ENCODE measurements at places on chromosomes 1 and 21.

GRCh38 chr1:211324992-211325775, 1.4 kb upstream of the TRAF5 start:
- no peak for DNase-seq

DNA sequence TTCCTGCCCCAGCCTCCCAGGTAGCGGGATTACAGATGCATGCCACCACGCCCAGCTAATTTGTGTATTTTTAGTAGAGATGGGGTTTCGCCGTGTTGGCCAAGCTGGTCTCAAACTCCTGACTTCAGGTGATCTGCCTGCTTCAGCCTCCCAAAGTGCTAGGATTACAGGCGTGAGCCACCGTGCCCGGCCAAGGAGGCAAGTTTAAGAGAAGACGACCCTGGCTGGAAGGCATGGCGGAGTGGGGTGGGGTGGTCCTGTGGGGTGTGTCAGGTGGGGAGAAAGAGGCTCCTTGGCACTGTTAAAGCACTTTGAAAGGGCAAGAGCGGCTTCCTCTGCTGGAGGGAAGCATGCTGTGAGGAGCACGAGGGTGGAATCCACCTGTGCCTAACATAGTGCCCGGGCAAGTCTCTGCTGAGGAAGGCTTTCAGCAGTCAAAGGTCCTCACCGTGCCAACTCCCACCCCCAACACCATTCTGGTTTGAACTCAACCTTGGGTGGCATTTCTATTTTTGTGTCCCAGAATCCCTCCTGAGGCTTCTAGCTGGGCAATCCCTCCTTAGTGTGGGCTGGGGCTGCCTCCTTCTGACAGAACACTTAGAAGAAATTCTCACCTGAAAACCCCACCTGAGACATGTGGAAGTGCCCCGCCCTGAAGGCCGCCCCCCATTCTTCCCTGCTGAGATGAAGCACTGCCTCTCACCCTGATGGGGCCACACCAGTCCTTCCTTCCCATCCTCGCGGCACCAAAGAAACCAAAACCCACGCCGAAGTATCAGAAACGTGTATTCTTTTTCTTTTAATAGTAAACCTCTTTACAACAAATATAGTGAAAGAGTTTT, 37.4 kb downstream of the MEF2D start:
- no peak for DNase-seq

- DNase-seq, result no peak
These were observed 66.8 kb upstream of the DISP3 start for GRCh38 chr1:11412141-11412540.

DNA sequence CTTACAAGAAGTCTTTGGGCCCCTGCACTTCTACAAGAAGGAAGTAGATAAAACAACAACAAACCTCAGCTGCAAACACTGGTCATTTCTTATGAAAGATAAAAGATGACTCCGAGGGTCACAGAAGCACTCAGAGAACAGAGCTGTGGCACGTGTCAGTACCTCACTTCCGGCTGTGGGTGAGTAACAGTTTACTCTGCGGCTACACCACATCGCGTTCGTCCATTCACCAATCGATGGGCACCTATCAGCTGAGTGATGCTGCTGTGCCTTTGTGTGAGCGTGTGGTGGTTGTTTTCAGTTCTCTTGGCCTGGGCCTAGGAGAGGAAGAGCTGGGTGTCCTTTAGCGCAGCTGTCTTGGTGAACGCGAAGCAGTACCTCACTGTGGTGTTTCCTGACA, 49.9 kb downstream of the COL6A1 start:
- DNase-seq, result no peak

- no peak for DNase-seq
These were observed 278.9 kb downstream of the TGFB2 start for GRCh38 chr1:218624052-218624451.

DNA sequence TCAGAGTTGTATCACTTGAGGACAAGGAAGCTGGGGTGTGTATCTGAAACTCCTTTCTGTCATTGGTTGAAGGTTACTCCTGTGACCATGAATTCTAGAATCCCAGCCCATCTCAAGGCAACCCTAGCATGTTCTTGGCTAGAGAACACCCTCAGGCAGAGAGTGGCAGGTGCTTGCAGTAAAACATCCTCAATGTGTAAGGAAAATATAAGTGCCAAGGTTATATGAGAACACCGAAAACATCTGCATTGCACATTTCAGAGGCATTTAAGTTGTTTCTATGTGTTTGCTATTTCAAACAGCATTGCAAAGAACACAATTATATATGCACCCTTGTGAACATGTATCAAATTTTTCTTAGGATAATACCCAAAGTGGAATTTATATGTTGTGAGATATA, 471.9 kb downstream of the USP25 start:
- DNase-seq, result no peak

GRCh38 chr1:221783437-221783836, 41.5 kb upstream of the DUSP10 start:
- no peak for DNase-seq

DNA sequence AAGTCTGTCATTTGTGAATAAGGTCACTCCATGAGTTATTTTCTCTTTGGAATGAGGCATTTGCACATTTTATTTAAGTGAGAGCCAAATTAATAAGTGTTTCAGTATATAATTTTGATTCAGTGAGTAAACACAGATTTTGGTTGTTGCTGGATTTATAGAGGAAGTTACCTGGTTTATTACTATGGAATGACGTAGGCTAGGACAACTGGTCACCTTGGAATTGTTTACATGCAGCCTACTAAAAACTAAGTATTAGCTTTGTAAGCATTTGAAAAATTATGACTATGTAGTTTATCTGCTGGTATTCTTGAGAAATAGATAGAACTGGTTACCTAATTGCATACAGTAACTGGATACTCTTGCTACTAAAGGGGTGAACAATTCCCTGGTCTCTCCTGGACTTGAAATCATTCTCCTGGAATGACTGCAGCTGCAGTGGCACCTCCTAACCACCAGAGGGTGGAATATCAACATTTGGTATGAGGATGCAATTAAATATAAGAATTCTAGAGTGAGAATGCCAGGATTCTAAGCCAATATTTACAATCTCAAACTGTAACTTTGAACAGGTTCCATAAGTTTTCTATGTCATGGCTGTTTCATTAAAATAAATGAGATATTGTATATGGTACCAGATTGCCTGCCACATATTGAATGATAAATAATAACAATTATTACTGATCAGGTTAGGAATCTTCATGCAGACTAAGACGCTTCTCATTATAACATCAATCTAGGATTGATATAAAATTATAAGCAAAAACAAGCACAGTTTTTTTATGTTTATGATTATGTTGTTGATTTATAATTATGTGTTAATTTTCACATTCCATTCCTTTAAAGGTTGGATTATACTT, 3.5 kb upstream of the KRTAP27-1 start:
- DNase-seq, result no peak

DNA sequence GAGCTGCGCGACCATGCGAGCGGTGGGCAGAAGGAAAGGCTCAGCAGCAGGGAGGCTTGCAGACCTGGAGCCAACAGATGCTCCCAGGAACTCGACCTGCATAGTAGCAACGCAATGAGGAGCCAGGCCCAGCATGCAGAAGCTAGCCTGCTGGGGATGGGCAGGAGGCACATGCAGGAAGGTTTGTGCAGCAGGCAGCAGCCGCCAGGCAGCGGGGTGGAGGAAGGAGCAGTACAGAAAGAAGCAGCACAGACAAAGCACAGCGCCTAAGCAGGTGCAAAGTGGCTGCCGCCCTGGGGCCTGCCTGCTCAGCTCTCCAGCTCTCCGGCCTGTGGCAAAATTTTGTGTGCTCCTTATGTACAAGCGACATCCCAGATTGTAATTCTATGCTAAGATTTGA, 213.5 kb upstream of the MAP1LC3C start:
- DNase-seq, result no peak

DNA sequence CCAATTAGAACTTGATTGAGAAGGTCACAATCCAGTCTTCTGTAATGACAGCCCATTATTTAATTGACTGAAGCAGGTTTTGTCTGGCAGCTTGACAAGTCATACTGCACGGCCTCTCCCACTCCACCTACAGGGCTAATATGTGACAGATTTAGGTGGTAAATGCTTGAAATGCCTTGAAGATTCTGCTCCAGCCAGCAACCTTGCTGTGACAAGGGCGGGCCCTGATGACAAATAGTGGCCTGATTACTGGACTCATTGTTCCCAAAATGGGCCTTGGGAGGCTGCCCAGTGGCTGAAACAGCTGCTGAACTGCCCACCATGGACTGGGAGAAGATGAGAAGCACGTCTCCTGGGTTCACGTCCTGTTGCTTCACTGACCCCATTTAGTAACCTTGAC, 30.0 kb upstream of the CRNN start:
- DNase-seq, result no peak

DNA sequence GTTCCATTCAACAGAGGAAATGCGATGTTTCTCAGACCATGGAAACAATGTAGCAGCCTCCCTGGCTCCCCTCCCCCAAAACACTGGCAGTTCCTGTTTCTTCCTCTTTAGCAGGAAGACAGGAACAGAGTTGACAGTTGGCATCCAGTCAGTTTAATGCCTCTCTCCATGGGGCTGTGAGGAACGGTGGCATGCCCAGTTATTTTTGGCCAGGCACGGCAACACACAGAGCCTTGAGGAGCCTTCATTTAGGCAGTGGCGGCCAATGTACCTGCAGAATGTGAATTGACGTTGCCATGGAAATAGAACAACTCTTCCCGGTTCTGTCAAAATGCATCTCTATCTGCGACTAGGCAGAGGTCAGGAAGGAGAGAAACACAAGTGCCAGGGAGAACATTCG, 330.6 kb downstream of the DSCAM start:
- DNase-seq, result no peak

GRCh38 chr1:7378346-7379130, 392.6 kb upstream of the VAMP3 start:
- DNase-seq, result no peak

DNA sequence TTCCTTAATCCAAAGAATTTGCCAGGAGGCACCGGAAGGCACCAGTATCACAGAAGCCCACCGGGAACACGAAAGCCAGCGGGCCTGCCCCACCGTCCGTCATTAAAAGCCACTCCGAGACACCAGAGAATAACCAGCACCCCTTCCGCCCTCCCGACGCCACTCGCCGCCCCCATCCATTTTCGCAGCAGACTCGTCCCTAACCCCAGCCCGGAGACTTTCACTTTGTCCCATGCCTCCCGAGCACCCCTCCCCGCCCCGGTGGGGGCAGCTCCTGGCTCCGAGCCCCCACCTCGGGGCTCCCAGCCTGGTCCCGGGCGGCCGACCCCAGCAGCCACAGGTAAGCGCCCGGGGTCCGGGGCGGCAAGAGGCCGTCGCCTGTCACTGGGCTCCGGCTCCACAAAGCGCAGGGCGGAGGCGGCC, 105.4 kb downstream of the SLC45A1 start:
- no peak for DNase-seq

DNA sequence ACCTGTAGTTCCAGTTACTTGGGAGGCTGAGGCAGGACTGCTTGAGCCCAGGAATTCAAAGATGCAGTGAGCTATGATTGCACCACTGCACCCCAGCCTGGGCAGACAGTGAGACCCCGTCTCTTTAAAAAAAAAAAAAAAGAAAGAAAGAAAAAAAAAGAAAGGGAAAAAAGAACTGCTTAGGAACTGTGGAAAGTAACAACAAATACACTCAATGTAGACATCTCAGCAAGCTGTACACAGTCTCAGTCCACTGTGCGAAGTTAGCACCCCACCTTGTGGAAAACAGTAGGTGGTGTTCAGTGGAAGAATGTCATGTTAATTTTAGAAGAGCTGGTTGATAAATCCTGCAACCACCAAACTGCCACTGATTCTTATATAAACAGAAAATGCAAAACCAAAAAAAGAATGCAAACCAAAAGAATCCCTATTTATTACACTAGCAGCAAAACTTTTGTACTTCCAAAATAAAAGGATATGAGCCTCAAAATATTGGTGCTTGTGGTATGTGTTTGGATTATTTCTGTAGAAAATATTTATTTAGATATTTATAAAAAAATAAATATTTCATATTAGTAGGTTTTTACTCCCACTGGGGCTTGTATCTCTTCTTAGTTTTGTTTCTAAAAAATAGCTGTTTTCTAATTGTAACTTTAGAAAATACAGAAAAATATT, 31.1 kb downstream of the ALG14 start:
- DNase-seq, result no peak

GRCh38 chr1:6037338-6037762, 8.3 kb upstream of the KCNAB2 start:
- no peak for DNase-seq
